ENCODE measurements at places on chromosomes 11 and 22.

GRCh38 chr22:45099961-45100360, 63.8 kb upstream of the NUP50 start:
- no peak for DNase-seq

DNA sequence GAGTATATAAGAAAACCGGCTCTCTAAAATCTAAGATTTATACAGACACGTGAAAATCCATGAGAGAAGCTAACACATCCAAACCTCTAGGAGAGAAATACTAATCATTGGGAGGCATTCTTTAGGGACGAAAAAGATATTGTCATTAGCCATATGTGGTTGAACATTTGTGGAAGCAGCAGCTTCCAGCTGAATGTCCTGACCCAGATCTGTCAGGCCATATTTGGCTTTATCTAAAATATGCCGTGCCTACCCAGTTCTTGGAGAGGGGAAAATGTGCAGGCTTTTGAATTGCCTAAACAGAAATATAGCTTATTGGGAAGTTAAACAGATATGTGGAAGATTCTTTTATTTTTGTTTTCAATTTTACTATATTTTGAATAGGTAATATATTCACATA, 6.4 kb downstream of the CCDC89 start:
- DNase-seq: no peak

DNA sequence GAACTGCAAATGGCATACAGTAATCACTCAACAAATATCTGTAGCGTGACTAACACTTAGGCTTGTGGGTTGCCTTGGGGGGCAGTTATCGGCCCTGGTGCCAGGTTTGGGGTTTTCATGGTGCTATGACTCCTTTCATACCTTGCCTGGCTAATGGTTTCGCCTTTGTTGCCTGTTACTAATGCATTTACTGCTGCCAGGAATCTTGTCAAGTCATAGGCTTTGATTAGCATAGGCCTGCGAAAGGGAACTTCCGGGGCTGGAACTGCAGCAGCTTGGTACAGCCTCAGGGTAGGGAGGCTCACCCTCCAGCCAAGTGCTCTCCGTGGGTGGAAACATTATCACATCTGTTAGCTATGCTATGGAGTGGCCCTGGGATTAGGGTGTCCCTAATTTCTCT, 13.2 kb downstream of the SLC25A18 start:
- DNase-seq: no peak

DNA sequence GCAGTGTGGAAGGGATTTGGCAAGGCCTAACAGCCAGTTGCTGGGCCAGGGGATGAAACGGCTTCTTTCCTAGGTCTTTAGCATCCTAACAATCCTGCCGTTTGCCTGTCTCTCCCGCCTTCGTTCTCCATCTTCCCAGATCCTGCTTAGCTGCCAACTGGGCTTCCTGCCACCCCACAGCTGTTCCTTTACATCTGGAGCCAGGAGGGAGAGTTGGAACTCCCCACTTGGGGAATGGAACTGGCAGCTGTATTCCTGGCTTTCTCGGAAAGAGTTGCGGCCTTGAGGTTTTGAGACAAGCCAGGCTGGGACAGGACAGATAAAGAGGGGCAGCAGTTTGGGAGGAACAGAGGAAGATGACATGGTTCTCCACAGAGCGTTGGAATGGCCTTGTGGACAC, 59.6 kb downstream of the ST3GAL4 start:
- no peak for DNase-seq

DNA sequence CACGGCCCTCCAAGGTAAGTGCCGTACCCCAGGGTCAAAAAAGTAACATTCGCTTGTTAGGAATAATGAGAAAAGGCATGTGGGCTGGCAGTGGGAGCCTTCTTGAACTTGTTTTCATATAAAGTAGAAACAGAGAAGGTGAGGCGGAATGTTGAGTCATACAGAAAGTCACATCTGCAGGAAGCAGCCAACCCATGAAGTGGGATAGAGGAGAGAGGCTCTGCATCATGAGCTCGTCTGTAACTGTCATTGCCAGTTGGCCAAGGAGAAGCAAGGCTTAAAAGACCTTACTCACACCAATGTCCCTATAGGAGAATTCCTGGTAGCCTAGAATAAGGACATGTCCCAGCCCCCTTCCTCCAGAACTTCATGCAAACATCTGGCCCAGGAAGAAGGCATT, 253.3 kb downstream of the BUD13 start:
- DNase-seq: no peak

- no peak for DNase-seq
These were observed 539 bp downstream of the SIRT3 start for GRCh38 chr11:235609-235996.
